ENCODE measurements at places on chromosomes 5 and 9. TPM values are rescaled to one million over a fixed set of nuclear protein-coding genes. Genes with fewer than 3 reads are reported as not detected.

- DNase-seq: no peak
These were observed 309.8 kb downstream of the TRPM3 start for GRCh38 chr9:70811638-70812037.

GRCh38 chr9:119157196-119157595, 212.0 kb downstream of the BRINP1 start:
- DNase-seq: no peak

- no peak for DNase-seq
These were observed 9.2 kb upstream of the FUBP3 start for GRCh38 chr9:130570208-130570607.

- DNase-seq: peak; percentile 74
These were observed 16.8 kb upstream of the ACTBL2 start for GRCh38 chr5:57499262-57500050.

GRCh38 chr5:10588779-10589447, 25.0 kb downstream of the ANKRD33B start:
- no peak for DNase-seq

UBE2D2 gene
- total RNA-seq: 272 TPM

SPINK5 gene
- not detected for total RNA-seq
